ENCODE measurements at places on chromosomes 6 and 20.

DNA sequence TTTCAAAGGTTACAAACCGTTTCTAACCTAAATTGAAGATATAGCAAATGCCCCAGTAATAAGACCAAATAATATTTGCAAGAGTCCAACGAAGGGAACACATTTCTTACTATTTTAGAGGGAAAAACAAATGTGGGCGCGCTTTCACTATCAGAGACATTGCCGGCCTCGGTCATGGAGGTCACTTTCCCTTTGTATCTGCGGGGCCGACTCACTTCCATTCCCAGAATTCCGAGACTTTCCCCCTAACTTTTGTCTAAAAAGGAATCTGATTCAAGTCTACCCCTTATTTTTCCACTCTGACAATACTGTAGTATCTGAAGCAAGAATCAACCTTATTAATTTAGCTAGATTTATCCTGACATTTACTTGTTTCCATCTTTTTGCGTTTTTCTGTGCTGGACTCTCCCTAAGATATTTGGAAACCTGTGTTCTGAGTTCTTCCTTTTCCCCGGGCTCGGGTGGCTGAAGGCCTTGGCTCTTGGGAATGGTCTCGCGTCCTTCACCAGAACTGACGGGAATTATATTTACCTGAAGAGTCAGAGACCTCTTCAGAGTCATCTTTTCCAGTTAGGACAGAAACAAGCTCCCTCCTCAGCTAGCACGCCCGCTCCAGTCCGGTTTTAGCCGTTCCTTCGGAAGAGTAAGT lies 71.8 kb upstream of the ZNF184 start:
- no peak for DNase-seq

DNA sequence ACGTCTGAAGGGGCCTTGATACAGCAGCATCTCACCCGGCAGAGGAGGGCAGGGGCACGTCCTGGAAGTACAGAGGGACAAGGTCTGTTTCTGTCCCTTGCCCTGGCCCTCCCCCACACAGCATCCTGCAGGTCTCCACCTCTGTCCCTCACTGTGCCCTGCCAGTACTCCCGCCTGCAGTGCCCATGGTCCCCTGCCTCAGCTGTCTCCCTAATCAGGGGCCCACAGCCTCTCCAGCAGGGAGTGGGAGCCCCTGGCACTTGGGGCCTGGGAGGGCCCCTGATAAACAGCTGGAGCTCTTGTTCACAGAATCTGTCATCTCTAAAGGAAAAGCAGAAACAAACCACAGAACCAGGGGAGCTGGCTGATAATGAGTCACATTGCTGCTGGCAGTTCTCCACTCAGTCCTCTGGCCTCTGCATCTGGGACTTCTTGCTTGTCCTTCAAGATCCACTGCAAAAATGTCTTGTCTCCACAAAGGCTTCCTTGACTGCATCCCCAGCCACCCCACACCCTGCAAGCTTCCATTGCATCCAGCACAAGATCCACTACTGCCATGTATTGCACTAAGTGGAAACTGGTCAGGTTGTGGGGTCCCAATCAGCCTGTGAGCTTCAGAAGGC lies 33.2 kb upstream of the TAF8 start:
- DNase-seq: peak; percentile 37

DNA sequence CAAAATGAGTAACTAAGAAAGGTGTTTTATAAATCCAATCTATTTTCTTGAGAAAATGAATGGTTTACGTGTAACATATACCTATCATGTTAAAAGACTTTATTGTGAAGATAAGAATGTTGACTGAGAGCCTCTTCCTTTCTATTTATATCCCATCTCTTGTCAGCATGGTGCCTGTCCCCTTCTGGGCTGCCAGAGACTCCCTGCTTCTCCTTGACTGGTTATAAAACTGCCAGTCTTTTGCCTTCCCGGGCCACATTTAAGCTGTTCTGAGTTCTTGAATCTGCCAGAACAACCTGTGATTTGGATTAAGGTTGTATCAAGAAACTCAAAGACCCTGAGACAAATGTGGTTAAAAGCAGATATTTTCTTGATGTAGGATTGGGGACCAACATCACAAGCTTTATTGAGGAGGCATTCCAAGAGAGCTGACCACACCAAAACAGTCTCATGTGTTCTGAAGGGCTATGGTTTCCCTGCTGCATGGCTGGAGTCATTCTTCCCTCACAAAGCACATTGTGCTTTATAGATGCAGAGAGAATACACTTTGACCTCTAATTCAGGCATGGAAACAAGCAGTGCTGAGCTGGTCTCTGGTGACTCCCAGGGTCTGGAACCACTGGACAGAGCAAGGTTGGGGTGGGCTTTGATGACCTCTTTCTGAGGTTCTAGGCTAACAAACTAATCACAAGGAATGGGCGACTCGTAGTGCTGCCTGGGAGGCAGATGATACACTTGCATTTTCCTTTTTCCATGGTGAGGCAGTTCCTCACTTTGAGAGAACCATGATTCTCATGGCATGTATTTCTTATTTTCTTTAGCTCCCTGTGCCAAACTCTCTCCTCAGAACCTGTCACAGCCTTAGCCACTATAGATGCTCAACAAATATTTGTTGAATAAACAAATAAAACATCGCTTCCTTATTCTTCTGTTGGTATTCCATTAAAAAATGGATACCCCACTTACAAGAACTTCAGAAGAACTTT lies 205.0 kb upstream of the PREP start:
- no peak for DNase-seq

GRCh38 chr20:20668639-20669038 lies 43.8 kb downstream of the RALGAPA2 start:
- DNase-seq: no peak

Data from activated CD4-positive, alpha-beta T cell treated with anti-CD3 and anti-CD28 coated beads, Interleukin-2, amount 10 ng/mL, durations not matched to agents 7 days and 5 days (primary cell).